ENCODE measurements at places on chromosomes 2 and 18.

GRCh38 chr18:27769152-27769551 is 407.8 kb downstream of the CDH2 start:
- no peak for DNase-seq

GRCh38 chr2:201402651-201403562 is 45.8 kb upstream of the FLACC1 start:
- DNase-seq = no peak

DNA sequence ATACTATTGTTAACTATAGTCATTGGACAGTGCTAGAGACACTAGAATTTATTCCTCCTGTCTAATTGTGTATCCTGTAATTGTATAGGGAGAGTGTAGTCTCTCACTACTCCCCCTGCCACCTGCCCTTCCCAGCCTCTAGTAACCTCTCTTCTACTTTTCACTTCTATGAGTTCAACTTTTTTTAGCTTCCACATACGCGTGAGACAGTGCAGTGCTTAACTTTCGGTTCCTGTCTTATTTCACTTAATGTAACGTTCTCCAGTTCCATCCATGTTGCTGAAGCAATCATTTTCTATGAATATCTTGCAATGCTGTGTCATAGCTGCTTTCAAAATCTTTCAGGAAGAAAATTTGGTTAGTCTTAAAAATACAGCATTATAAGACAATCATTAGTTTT is 22.8 kb upstream of the RUFY4 start:
- DNase-seq = no peak

DNA sequence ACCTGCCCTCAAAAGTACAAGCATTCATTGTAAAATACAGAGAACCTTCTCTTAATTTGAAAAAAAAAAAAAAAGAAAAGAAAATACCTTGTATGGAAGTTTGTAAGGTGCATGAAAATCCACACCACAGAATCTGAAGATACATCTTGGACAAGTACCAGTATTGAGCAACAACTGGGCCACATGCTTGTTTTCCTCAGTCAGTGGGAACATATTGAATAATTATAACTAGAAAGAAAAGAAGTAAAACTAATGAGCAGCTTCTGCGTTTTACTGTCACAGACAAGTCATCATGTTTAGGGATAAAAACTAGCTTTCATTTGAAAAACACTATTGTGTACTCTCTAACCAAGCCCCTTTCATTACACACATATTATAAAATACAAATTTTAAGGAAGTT is 5.8 kb upstream of the PEX13 start:
- no peak for DNase-seq

Measured in kidney capillary endothelial cell (primary cell).